ENCODE measurements at places on chromosomes 11 and 22.
A peak's percentile ranks its signal among the peaks of the same experiment; 100 is the strongest.

DNA sequence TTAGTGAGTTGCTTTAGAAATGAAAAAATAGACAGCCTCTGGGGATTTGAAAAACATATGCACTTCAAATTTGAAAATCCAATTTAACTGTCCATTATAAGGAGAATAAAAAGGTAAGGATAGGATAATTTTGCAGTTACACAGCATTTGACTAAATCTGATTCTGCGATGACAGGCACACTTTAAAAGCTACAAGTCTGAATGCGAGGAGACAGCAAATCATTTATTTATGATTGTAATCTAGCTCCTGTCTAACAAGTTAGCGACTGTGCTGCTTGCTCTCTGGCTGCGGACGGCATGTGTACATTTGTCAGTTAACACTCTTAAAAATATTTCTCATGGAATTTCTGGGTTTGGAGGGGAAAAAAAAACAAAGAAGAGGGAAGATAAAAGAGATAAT lies 514.8 kb downstream of the MN1 start:
- DNase-seq = no peak

DNA sequence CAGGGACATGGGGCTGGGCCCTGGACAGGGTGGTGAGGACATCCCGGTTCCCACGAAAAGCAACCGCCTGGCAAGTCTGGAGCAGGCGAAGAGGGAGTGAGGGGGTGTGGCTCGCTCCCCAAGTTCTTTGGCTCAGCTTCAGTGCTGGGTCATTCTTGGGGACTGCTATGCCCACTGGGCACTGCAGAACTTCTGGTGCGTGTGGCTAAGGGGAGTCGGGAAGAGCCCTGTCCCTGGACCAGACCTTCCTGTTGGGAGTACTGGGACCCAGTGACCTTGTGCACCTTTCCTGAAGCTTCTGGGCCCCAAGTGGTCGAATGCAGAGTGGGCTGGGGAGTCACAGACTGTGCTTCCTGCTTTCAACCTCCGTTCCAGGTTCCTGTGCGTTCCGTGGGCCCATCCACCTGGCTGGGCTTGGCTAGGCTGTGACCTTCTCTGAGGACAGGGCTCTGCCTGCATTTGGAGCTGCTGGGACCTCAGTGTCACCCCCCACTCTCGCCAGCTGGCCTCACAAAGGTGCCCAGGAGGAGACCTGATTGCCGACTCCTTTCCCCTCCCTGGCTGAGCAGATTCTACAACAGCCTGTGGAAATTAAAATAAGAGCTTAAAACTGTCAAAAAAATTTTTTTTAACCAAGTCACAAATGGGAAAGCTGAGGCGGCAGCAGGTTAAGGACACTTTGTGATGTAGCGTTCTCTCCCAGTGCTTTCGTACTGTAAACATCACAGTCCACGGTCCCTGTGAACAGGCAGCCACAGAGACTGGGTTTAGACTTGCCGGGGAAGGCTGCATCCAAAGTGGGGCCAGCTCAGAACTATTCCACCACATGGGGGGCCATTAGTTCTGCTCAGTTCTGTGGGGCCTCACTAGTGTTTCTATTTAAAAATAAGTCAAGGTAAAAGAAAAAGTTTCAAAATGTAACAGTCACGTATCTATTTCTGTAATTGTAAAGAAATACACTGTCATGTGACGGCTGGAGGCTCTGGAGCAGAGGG lies 63.8 kb upstream of the WNT7B start:
- no peak for DNase-seq

GRCh38 chr11:78535027-78535426 lies 39.6 kb downstream of the NARS2 start:
- no peak for DNase-seq

DNA sequence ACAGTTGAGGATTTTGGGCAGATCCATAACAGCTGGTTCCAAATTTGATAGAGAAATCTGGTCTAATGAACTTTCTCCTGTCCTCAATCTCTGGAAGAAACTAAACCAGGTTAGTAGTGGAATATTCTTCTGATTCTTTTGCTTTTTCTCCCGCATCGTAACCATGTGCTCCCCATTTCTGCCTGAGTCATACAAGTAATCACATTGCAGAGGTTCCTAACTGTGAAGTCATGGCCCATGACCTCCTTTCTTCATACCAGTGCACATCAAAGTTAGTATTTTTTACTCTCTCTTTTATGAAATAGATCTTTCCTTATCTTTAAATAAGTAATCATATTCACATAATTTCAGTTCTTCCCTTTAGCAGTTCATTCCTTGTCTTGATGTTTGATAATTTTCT lies 249.0 kb downstream of the DYNC2H1 start:
- no peak for DNase-seq

- DNase-seq = no peak
Measured at GRCh38 chr11:116535120-116535519, 237.7 kb downstream of the BUD13 start.

DNA sequence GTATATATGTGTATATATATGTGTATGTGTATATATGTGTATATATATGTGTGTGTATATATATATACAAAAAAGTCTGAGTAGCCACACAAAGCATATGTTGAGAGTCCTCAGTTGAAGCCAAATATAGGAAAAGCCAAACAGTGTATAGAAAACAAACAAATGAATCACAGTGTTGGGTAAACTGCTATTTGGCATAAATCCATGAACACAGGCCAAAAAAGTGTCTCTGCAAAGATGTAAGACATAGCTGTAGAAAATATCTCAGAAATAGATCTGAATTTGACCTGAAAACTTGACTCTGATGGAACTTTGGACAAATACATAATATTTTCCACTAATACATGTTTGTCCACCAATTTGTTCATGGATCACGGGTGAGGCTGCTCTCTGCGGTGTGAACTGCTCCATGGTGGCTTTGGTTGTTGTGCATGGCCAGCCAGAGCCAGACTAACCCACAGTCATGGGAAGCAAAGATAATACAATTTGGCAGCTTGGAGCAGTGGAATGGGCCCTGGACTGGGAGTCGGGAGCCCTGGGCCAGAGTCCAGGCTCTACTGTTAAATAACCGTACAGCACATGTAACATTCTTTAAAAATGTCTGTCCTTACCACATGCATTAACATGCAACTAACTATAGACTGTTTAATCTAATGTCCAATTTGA lies 76.9 kb upstream of the EED start:
- no peak for DNase-seq

- no peak for DNase-seq
Measured at GRCh38 chr22:29916007-29916544, 33.1 kb downstream of the MTMR3 start.

- DNase-seq = no peak
Measured at GRCh38 chr11:35153280-35153679, 14.3 kb downstream of the CD44 start.

- DNase-seq = peak; percentile 49
Measured at GRCh38 chr11:33891714-33892327, at the start of gene LMO2. TSS of gene LMO2 (minus strand) at chr11:33892076. CDS start at chr11:33869716, 22,360 bp downstream.

DNA sequence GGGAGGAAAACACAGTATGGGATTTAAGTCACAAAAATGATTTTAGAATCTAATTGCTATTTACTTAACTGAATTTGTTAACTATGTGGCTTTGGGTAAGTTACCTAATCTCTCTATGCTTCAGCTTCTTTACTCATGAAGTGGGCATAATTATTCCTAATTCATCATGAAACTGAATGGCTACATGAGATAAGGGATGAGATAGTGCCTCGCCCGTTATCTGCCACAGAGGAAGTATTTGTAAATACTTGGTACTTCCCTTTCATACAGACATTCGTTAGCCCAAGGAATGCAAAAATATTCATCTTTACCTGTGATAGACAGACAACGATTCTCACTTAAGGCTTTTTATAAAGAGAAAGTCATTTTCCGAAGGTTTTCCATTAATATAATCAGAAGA lies 221.2 kb upstream of the BLID start:
- DNase-seq = no peak

GRCh38 chr11:62169448-62169847 lies 20.6 kb upstream of the SCGB1D1 start:
- DNase-seq = no peak

DNA sequence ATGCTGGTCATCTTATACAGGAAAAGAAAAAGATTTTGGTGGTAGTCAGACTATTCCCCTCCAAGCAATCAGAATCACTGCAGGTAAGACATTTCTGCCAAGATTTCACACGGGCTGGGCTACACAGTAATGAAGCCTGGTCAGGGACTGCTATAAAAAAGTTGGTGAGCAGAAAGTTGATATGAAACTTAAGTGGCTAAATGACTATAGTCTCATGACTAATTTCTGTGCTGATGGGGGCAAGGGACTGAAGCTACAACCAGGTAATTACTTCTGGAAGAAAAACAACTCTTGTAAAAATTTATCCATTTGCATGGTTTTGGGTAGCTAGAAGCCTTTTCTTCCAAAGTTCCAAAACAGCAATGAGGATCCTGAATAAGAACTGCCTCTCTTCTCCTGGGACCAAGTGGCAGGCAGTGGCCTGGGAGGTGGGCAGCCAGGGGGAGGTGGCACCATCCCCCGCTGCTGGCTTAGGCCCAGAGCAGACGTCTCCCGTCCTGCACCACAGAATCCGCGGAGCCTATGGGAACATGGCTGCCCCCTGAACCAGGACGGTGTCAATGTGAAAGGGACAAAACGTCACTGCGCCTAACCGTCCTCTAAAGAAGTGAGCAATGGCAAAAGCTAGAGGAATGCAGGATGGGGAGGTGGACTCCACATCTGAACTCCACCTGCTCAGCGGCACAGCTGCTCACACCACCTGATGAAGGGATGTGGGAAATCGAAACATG lies 122.6 kb upstream of the LMO1 start:
- no peak for DNase-seq

DNA sequence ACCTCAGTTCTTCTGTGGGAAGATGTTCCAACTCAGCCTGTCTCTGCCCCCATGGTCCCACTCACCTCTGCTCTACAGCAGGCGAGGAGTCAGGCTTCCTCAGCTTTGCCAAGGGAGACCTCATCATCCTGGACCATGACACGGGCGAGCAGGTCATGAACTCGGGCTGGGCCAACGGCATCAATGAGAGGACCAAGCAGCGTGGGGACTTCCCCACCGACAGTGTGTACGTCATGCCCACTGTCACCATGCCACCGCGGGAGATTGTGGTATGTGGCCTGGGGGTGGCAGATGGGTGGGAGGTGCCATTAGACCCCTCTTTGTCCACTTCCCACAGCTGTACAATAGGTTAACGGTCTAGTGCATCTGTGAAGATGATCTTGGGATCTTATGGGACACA lies 73.3 kb downstream of the MYO7A start:
- DNase-seq = no peak

- no peak for DNase-seq
Measured at GRCh38 chr11:114260077-114260476, 36.1 kb upstream of the NNMT start.

DNA sequence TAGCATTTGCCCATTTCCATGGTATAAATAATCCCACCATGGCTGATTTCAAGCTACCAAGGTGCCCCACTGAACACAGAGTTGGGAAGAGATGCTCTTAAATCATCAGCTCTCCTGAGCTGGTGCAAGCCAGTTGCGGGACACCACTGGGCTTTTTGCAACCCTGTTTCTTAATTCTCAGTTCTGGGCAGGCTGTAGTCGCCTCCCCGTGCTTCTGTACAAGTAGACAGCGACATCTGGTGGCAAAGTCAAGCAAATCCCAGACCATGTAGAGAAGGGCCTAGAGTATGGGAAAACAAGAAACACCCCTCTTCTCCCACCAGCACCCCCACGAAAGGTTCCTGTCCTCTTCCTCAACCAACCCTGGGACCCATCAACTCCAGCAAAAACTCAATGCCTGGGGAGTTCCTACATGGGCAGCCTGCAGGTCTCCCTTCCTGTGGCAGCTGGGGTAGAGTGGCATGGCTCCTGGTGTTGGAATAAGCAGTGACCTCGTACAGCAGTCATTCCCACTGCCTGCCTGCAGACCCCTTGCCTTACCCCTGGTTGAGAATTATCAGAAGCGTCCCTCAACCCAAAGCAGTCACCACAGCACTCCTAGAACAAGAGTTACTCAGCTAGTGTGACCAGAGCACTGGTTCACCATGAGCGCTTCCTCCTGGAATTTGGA lies 68.4 kb downstream of the IGLL5 start:
- peak; percentile 76 for DNase-seq

GRCh38 chr11:66322732-66323427 lies 6.0 kb upstream of the CD248 start:
- no peak for DNase-seq

- no peak for DNase-seq
Measured at GRCh38 chr11:102611291-102611690, 13.8 kb downstream of the MMP20 start.

DNA sequence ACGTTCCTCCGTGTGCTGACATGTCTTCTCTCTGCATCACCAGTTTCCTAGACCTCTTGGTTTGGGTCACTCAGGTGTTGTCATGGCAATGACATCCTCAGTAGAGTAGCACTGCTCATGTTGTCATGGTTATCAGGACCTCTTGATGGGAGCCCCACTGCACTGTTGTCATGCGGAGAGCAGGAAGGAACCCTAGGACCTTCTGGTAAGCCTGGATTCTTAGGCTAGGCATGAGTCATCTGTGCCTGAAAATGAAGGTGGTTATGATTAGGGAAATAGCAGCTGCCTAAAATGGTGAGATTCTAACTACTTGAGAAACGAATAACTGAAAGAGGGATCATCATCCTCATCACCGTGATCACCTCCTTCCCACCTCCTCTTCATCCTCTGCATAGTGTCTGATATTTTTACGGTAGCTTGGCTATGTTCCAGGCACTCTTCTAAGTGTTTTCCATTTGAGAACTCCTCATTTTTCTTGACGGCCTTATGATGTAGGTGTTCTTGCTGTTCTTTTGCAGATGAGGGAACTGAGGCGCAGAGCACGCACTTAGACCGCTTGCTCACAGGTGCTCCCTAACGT lies 858.4 kb downstream of the NTM start:
- DNase-seq = no peak

GRCh38 chr11:63908631-63909401 lies 8.1 kb downstream of the RCOR2 start:
- DNase-seq = no peak

- no peak for DNase-seq
Measured at GRCh38 chr11:60315871-60316270, 11.2 kb upstream of the MS4A6E start.

DNA sequence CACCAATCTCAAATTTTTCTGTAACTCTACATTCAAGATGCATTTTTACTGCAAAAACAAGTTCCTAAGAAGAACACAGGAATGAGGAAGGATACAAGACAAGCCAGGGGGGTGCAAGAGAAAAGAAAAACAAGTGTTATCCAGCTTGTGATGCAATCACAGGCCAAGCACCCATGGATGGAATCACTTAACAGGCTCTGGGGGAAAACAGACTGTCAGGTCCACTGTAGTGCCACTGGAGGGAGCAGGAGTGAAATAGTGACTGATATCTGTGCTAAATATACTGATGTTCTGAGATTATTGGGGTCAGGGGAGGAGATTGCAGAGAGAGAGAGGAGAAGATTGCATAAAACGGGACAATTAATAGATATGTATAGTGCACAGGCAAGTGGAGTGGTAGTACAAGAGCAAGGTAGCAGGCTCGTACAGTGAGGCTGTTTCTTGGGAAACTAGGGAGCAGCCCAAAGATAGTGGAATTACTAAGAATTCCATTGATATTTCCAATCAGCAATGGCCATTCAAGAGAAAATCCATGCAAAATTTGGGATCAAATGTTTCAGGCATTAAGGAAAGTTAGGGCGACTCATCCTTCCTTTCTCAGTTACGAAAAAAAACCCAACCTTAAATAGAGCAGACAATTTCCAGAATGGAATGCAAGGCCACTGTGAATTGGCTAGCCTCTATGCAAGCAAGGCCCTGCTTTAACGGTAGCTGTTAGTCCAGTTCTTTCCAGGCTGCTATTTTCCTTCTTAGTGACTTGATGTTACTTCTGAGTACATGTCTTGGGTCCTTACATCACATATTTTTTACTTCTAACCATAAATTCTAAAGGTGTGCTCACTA lies 52.2 kb upstream of the CEP126 start:
- no peak for DNase-seq

- DNase-seq = no peak
Measured at GRCh38 chr22:37684803-37685615, 1.1 kb upstream of the NOL12 start.
